ENCODE measurements at places on chromosomes 5 and 9.

DNA sequence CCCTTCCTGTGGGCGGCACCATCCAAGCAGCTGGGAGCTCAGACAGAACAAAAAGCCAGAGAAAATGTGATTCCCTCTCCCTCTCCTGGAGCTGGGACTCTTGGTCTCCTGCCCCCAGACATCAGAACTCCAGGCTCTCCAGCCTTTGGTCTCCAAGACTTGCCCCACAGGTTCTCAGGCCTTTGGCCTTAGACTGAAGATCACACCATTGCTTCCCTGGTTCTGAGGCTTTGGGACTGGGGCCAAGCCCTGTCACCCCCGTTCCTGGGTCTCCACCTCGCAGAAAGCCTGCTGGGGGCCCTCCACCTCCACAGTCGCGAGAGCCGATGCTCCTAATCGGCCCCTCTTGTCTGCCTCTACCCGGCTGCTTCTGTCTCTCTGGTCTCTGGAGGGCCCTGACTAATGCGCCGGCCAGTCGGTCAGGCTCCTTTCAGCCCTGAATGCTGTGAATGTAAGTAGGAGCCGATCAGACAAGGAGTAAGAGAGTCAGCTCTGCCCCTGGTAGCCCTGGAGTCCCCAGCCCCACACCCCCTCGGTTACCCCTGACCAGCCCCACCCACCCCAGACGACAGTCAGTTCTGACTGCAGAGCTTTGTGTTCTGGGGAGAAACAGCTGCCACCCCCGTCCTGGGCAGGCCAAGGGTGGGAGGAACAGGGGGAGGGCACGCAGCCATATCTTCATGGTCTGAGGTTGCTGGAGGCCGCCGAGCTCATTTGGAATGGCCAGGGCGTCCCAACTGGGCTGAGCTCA is 57.5 kb downstream of the VAV2 start:
- DNase-seq = no peak

DNA sequence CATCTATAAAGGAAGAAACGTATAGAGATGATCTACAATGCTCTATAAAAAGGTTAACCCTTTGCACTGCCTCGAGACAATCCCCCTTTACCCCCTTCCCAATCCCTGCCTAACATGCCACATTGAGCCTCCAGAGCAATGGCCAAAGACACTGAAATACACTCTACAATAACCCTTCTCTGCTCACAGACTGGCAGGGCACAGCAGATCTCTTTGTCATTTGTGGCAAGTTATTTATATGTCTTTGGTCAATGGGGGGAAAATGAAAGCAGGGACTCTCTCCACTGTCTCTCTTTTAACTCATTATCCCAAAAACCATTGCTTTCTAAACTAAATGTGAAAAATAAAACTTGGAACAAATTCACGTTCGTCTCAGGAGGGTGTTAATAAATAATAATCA is 51.7 kb downstream of the PTCH1 start:
- no peak for DNase-seq

DNA sequence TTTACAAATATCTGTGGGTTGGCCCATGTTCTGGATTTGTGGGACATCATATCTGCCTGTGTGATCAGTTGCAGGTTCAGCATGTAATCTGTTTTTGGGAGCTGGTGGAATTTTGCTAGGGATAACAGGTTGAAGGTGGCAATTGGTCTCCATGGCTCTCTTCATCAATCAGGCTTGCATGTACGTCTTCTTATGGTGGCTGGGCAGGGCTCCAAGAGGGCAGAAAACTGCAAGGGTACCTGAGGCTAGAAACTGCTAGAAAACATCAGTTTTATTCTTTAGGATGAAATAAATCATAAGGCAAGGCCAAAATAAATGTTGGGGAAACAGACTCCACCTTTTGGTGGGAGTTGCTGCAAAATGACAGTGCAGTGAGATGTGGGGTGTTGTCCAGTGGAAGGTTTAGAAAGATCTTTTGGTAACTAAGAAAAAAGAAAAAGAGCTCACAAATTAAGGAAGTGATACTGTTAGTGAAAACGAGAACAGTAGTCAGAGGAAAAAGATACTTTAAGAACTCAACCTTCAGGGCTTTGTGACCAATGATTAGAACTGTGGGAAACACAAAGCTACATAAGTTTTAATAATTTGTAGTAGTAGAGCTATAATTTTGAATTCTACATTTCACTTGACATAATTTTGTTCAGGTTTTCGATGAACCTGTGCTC is 300.7 kb upstream of the IZUMO3 start:
- DNase-seq = no peak

- no peak for DNase-seq
These were observed 111.9 kb upstream of the TNFAIP8 start for GRCh38 chr5:119243888-119244287.

- no peak for DNase-seq
These were observed 2.0 kb downstream of the CDC14B start for GRCh38 chr9:96617439-96618185.

DNA sequence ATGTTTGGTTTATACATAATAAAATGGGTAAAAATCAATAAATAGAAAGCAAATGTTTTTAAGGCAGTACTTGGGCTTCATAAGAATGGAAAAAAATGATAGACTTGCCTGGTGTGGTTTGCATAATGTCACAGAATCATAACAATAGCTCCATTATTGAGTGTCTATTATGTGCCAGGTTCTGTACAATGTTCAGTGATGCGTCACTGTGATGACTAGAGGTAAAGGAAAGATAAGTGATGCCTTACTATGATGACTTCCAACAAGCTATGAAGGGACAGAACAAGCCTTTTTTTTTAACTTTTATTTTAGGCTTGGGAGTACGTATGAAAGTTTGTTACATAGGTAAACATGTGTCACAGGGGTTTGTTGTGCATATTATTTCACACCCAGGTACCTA is 128.8 kb downstream of the TMC1 start:
- DNase-seq = no peak

DNA sequence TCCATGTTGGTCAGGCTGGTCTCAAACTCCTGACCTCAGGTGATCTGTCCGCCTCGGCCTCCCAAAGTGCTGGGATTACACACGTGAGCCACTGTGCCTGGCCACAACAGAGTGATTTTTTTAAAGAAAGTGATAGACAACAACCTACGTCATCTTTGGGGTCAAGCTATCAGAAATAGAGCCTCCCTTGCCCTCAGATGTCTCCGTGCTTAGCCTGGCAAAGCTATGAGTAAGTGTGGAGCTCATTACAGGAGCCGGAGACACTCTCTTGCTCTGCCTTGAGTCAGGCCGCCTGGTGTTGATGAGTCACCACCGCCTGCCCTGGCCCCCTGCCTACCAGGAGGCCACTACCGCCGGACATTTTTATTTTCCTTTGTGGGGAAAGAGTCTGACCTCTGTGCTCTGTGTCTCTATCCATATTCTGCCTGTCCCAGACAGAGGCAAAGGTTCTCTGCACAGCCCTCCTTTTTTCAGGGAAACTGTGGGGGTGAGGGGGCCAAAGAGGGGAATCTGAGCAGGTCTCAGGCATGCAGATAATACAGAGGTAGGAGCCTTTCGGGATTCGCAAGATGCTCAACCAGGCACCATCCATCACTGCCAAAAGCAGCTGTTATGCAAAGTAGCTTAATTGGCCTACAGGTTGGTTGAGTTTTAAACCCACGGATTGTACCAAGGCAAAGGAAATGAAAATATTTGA is 123.7 kb upstream of the CPEB4 start:
- DNase-seq = no peak

- no peak for DNase-seq
These were observed 34.5 kb upstream of the SMAD5 start for GRCh38 chr5:136098176-136098575.

- peak; percentile 63 for DNase-seq
These were observed 70.7 kb upstream of the GNE start for GRCh38 chr9:36328798-36329411.

GRCh38 chr5:36777105-36777757 is 99.3 kb upstream of the NIPBL start:
- no peak for DNase-seq

- no peak for DNase-seq
These were observed 58.4 kb downstream of the ZCCHC7 start for GRCh38 chr9:37178742-37179141.

- no peak for DNase-seq
These were observed 75.5 kb downstream of the FGF1 start for GRCh38 chr5:142610176-142611001.

DNA sequence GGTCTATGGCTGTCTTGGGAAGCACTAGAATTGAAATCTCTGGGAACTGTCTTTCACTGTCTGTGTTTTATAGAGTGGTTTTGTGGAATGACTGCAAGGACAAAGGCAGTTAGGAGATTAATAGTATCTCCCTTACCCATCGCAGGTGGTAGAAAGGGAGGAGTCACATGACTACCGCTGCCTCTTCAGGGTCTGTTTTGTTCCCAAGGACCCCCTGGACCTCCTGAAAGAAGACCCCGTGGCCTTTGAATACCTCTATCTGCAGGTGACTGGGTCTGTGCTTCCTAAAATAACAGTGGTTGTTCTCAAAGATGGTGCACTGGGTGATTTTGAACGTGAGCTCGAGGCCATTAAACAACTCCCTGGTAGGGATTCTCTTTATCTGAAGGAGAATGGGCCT is 22.8 kb upstream of the TRMT10B start:
- DNase-seq = no peak

DNA sequence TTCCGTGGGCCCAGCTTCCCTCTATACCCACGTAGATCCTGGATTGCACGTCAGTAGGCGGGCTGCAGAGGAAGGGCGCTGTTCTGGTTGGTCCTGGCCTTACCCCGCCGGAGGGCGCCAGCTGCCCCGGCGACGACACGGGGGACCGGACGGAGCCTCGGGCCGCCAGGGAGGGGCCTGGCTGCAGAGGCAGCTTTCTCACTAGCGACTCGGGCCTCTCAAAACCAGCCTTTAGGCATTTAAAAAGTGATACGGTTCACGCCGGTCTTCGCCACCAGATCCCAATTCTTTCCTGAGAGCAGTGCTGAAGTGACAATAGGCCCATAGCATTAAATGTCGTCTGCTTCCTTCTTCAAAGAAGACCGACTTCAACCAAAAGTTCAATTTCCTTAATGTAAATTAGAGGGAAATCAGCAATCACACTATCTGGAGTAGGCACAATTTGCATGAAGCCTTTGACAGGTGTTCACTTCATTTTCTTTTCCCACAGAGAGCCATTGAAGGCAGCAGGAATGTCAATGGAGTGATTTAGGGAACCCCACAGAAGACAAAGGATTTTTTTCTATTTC is 17.6 kb upstream of the UBE2D2 start:
- peak; percentile 44 for DNase-seq

GRCh38 chr5:59245198-59245597 is 648.3 kb downstream of the PDE4D start:
- DNase-seq = no peak

DNA sequence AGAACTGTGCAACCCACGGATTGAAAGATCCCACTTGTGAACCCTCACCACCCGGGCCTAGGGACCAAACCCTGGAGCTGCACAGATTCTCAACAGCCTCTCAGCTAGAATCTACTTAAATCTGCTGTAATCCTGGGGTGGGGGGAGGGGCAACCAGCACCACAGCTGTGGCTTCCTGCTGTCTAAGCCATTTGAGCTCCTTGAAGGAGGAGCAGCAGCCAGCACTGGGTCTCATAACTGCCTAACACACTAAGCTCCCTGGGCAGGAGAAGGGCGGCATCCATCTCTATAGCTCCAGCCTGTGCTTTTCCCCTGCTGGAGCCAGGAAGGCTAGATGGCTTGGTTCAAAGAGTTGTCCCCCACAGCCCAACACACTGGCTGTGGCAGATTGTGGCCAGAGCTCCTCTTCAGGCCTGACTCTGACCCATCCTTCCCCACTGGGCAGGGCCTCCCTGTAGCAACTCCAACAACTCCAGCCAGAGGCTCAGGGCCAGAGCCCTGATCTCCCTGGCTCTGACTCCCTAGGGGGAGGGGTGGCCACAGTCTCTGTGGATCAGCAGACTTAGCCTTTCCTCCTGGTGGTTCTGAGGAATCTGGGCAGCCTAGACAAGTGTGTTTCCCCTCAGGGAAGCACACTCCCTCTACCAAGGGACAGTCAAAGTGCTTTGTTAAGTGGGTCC is 72.0 kb upstream of the C9orf72 start:
- no peak for DNase-seq

DNA sequence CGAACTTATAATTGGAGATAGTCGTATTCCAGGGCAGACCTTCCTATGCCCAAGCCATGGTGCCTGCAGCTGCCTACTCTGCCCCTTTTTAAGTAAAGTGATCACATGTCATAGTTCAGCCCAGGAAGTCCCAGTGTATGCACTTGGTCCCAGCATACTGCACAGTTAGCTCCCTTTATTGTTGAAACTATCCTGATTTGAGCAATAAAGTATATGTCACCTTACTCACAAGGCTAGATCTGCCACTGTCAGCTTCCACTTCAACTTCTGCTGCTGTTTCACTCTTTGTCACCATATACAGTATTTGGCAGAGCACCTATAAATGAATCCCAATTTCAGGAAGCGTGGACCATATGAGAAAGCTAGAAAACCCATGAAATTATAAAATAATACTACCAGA is 103.8 kb upstream of the PTGER4 start:
- DNase-seq = no peak

DNA sequence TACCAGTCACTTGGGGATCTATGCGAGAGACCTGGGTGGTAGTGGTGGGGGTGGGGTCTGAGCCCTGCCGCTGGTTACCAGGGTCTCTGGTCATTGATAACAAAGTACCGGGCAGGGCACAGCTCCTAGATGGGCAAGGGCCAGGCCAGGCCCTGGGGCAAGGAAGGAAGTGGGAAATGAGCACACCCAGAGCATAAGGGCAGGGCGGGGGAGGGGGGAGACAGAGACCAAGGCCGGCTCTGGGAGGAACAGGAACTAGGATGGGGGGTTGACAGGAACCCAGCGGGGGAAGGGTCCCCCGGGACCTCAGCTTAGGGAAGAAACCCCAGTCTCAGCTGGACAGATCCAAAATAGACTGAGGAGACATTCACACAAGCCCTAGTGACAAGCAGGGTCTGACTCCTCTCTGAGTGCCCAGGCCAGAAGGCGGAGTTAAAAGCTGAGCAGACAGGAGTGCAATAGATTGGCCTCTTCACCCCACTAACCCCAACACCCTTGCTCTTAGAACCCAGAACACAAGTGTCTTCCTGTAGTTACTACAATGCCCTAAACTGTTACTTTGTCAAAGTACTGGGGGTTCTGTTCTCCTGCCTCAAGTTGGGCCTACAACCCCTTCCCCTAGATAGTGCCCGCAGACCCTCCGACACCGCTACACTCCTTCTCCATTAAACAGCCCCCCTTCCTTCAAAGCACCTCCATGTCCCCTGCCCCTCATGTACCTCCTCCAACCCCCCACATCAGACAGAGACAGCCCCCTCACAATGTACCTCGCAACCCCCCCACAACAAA is 628 bp downstream of the ATOSB start:
- no peak for DNase-seq

DNA sequence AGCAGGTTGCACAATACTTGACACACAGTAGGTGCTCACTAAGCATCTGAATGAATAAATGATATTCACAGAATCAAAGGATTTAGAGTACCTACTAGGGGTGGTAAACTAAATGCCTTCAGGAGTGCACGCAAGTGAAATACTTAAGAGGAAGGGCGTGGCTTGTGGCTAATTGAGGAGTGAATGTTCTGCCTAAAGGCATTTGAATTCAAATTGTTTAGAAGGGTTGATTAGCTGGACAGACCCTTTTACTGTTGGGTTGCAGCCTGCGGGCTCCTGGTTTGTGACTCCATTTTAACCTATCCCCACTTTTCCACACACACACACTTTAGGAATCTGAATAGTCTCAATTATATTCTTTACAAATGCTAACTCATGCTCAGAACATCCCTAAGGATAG is 63.1 kb downstream of the PPP2R2B start:
- DNase-seq = no peak

GRCh38 chr9:129231022-129231739 is 53.1 kb upstream of the IER5L start:
- no peak for DNase-seq
